ENCODE measurements at places on chromosomes 4 and X.

DNA sequence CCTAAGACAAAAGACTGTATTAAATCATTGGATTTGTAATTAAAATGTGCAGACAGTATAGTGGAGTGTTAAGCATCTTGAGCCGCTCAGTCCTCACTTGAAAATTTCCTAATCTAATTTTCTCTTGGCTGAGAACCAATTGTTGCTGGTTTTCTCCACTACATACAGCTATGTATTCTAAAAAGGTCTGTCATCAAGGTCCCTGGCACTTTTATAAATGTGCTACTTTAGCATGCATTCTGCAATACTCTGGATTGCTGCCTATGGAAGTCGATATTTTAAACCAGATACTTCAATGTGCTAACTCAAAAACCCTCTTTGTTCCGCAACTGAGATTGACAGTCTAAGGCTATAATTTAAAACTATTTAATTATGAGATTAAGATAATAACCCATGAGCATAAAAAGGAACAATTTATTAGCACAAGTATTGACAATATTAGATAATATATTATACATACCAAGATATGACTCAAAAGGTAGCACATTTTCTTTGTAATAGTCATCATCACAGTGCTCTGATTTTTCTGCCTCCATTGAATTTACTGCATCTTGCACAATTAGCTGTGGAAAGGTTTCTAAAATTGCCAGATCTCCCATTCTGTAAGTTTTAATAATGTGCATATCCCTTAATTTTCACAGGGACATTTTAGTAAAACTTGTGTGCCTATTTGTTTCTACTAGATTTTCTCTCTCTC, 815.1 kb downstream of the ADGRL3 start:
- no peak for DNase-seq

DNA sequence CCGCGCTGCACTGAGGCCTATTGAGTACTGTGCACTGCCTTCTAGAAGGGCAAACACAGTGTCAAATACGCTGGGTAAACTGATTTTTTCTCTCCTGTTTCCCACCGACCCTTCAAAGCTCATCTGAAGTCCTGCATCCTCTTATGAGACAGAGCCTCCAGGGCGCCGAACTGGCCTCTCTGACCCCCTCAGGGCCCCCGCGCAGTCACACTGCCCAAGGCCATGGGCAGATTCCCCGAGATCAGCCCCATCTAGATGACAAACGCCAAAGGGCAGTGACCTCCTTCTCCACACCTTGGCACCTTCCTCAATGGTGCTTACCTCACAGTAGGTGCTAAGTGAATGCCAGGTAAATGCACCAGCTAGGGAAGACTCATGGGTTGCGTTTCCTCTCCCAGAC, 34.4 kb downstream of the CHST7 start:
- DNase-seq = no peak

DNA sequence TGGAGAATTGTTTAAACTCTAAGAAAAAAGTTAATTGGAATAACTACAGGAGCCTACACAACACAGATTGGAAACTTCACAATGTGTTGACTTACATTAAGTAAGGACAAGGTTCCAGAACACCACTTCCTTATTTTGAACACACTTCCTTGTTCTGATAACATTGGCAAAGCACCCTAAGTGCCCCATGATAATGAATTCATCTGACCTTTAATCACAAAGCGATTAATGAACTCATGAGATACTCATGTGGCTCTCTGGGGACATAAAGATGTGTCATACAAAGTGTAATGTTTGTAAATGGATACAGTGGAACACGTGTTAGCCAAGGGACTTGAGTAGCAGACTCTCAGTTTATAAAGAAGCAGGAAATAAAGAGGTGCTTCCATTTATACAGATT, 69.0 kb upstream of the ATOH1 start:
- DNase-seq = no peak

DNA sequence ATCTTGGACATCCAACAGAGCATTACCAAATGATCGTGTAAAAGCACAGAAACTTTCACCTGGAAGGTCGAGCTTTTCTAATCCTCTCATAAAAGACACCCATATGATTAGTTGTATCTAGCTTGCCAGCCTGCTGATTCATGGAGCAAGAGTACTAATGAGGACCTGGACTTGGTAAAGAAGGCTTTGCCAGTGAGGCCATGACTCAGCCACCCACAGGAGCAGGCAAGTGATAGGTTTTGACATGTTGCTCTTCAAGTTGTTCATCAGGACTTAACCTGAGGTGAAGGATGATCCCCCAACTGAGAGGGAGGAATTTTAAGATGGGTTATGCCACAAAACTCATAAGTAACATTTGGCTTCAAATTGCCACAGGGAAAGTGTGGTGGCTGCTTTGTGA, 24.7 kb upstream of the EPGN start:
- no peak for DNase-seq

- DNase-seq = no peak
Observed at GRCh38 chr4:111610681-111611080, 534.6 kb upstream of the FAM241A start.

DNA sequence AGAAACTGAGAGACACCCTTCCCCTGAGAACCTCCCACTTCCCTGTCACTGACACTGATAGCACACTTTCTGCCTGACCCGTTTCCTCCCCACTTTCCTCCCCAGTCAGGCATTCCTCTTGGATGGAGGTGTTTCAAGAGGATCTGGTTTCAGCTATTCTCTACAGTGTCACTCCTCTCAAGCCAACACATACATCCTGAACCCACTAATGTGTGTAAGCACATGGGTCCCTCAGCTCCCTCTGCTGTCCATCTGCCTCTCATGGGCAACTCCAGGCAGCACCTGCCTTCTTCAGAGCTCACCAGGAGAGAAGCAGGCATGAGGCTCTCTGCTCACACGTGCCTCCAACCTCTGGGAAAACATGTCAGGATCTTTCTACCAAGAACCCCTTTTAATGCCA, 207.6 kb downstream of the NAF1 start:
- no peak for DNase-seq

- no peak for DNase-seq
Observed at GRCh38 chrX:41779030-41779564, 55.1 kb downstream of the GPR82 start.

- DNase-seq = no peak
Observed at GRCh38 chr4:4984186-4984585, 35.1 kb downstream of the CYTL1 start.

DNA sequence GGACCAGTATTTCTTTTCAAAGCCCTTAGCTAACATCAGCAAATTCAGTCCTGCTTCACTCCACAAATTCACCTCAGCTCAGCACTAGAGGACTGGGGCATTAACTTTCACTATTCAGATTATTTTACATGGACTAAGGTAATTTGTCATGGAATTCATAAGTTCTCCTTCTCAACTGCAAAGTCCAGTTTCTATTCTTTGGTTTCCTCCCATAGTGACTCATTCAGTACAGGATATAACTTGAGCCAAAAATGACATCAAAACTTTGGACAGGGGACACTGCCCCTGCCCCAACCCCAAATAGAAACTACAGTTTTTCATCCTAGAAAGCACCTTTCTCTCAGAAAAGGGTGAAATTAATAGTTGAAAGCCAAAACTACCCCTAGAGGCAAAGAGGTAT, 52.7 kb downstream of the COX7B2 start:
- no peak for DNase-seq

DNA sequence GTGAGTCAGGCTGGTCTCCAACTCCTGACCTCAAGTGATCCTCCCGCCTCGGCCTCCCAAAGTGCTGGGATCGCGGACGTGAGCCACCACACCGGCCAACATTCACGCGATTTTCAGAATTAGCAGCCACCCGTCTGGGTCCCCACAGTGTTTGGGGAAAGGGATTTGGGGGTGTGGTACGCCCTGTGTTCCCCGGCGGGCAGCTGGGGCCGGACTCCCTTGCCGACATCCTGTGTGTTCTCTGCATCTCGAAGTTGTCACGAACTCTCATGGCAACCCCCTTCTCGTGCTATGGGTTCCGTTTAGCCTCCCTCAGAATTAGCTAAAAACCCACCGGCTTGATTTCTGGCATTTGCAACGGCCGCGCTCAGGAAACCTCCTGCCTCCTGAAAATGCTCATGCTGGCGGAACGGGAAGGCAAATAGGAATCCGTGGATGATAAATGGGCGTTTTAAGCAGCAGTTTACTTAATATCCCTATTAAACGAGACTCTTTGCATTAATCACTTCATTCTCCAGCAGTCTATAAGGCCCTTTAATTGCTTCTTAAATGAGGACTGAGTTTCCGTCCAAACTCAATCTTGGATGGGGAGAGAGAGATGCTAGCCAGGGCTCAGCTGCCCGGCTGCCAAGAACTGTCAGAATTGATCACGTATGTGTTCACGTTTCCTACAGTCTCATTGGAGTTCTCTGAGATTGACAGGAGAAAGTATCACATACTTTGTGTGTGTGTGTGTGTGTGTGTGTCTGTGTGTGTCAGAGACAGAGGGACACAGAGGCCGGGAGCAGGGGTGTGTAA, 78.9 kb upstream of the PPP2R3B start:
- no peak for DNase-seq

- DNase-seq = no peak
Observed at GRCh38 chrX:148133105-148133725, 152.1 kb downstream of the FMR1NB start.

- no peak for DNase-seq
Observed at GRCh38 chrX:39725114-39725513, 372.6 kb downstream of the BCOR start.

DNA sequence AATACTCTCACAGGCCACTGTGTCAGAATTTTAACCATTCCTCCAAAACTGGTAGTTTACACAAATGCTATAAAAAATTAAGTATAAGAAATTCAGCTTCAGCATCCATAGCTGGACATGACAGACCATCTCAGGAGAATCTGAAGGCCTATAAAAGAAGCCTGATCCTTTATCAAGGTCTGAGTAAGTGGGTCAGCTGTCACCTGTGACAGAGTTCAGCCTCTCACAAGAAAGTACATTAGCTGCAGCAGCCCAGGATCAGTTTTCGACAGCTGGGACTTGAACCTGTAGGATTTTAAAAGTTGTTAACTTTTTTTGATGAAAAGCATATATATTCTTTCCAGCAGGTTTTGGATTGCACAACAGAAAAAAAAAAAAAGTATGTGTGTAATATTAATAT, 60.7 kb downstream of the PPP3CA start:
- no peak for DNase-seq

- DNase-seq = no peak
Observed at GRCh38 chr4:94582517-94582916, 130.8 kb downstream of the PDLIM5 start.

- no peak for DNase-seq
Observed at GRCh38 chrX:1546691-1547251, 9.8 kb upstream of the P2RY8 start.

DNA sequence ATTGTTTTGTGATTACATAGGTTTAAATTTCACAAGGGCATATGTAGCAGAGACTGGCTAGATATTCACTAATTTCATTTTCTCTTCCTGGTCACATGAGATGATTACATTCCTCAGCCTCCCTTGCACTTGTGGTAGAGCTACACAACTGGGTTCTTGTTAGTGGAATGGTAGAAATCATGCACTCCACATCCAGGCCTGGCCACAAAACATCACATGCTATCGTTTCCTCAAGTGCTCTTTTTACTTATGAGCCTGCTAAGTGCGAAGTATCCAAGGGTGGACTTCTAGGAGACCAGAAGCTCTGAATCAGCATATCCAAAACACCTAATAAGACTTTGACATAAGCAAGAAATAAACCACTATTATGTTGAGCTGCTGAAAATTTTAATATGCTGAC, 26.4 kb upstream of the HPGDS start:
- DNase-seq = no peak

GRCh38 chrX:97260679-97261078, 377.0 kb downstream of the RPA4 start:
- no peak for DNase-seq

GRCh38 chr4:1879485-1879884, 8.3 kb downstream of the NSD2 start:
- DNase-seq = no peak

DNA sequence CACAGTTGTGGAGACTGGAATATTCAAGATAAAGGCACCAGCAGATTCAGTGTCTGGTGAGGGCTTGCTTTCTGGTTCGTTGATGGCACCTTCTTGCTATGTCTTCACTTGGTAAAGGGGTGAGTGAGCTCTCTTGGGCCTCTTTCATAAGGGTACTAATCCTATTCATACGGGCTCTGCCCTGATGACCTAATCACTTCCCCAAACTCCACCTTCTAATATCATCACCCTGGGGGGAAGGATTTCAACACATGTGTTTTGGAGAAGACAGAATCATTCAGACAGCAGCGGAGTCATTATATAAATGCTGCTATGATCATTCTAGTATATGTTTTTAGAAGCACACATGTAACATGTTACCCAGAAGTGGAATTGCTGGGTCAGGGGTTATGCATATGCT, 295.3 kb upstream of the CTSO start:
- no peak for DNase-seq

DNA sequence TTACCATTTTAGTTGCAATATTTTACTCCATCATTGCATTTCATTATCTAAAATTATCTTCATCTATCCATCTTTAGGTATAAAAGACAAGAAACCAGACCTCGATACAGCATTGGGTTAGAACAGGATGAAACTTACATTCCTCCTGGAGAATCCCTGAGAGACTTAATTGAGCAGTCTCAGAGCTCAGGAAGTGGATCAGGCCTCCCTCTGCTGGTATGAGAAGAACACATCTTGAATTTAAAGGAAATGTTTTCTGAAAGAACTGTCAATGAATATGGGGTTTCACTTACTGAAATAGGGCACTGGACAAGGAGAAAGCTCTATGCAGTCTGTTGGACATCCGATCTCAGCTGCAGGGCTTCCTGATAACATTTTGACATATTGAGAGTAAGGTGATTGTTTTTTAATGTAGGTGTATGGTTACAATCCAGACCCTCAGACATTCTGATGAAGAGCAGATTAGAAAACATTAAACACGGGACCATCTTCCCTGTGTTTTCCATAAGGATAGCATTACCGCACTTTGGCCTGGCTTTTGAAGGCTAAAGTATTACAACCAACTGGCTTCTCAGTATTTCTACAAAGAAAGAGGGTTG, 367.2 kb downstream of the BMPR1B start:
- no peak for DNase-seq

DNA sequence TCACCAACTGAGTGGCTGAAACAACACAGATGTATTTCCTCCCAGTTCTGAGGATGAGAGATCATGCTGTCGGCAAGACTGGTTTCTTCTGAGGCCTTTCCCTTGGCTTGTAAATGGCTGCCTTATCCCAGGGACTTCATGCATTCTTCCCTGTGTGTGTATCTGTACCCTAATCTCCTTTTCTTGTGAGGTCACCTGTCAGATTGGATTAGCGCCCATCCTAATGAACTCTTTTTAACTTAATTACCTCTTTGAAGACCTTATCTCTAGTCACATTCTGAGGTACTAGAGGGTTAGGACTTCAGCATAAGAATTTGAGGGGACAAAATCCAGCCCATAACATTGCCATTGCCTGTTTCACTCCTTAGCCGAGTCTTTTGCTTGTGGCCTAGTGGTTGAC, 59.5 kb upstream of the TMEM150C start:
- no peak for DNase-seq

GRCh38 chr4:176792326-176793059, at the start of gene VEGFC:
Gene VEGFC (minus strand): TSS chr4:176792922. CDS start chr4:176792311, 611 bp downstream.
- DNase-seq = no peak

DNA sequence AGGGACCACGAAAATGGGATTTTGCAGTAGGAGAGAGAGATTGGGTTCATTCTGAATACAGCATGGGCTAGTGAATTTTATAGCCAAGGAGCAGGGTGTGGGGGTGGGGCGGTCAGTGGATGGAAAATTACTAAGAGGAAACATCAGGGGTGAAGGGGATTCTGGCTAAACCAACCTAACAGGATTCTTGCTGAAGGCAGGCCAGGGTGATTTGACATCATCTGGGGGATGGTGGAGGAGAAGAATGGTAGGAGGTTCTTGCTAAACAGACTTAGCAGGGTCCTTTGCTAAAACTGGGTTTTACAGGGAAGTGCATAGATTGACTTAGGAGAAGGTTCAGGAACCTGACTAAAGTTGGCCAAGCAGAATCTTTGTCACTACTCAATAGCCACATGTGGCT, 91.9 kb downstream of the DNAAF6 start:
- no peak for DNase-seq
